ENCODE measurements at places on chromosomes 4 and X.

DNA sequence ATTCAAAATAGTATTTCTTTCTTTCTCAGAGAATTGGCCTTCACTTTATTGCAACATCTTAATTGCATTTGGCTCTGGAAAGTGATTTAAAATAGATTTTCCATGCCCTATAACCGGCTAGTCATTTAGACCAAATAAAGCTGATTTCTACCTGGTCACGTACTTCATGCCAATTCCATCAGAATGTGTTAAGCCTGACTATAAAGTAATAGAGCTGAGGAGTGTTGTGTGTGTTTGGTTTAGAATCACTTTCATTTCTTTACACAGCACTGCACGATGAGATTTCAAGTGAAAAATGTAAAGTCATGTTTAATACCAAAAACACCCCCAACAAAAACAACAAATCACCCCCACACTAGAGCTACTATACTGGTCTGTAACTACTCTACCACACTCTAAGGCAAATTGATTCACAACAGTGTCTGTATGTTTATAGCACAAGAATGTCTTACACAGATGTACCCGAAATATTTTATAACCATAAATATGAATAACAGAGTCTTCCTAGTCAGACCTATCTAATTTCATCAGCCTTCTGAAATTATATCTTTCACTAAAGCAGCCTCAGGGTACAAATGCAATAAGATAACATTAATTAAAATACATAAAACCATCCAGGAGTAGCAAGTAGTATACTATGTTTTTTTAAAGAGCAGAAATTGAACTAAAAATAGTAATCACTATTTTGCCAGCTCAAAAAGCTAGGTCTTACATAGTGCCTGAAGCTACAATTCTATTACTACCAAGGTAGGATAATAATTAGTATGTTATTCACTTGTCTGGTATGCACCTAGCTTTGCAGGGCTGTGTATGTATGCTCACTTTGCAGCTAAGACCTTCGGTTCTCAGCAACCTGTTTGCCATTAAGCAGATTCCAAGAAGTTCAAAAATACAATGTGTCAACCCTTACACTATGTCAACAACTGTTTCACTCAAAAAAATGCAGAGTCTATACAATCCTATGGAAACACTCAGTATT, 28.4 kb downstream of the APBB2 start:
- DNase-seq = no peak

DNA sequence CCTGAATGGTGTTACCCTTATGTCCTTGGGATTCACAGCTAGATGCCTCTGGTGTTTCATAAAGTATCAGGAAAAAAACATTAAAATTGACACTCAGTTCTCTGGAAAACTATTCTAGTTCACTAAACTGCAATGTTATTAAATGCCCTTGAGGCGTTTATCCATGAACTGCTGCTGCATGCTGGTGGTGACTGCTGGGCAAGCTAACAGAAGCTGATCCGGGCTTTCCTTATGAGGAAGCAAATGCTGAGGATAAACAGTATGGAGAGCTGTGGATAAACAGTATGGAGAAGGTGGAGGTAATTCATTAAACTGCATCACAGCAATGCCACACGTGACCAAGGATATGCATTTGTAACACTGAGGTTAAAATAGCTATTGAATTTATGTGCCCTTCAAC, 227.0 kb downstream of the NR3C2 start:
- no peak for DNase-seq

DNA sequence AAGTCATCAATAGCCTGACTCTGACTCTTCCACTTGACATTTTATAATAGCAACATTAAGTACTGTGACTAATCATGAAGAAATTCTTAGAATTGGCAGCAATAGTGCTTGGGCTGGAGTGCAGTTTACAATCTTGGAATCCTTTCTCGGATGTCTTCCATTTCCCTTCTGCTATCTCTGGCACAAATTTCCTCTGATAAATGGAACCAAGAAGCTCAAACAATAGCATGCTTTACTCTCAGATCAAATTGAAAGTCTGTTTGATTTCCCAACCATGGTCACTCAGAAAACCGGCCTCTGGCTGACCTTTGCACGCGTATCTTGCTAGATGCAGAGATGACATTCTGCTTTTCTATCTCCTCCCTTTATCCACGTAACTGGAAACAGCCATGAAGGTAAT, 99.0 kb upstream of the SPANXC start:
- DNase-seq = no peak

DNA sequence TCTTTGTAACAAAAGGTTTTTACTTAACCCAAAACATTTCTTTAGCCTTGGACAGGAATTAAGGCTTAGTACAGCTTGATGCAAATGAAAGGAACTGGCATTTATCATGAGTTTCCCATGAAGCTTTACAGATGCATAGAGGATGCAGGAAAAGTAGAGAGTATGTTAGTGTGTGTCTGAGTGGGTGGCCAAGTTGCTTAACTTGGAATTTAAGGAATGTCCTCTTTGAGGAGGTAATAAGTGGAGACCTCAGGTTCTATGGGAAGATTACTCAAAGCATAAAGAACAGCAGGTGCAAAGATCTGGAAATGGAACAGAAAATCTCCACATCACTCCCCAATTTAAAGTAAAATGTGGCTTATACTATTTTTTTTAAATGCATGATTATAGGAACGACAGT, 457.9 kb downstream of the KCNIP4 start:
- no peak for DNase-seq

GRCh38 chrX:135087867-135088266, 32.5 kb downstream of the ETDB start:
- DNase-seq = no peak

- DNase-seq = no peak
Observed at GRCh38 chr4:73883306-73883705, 14.1 kb downstream of the CXCL1 start.

DNA sequence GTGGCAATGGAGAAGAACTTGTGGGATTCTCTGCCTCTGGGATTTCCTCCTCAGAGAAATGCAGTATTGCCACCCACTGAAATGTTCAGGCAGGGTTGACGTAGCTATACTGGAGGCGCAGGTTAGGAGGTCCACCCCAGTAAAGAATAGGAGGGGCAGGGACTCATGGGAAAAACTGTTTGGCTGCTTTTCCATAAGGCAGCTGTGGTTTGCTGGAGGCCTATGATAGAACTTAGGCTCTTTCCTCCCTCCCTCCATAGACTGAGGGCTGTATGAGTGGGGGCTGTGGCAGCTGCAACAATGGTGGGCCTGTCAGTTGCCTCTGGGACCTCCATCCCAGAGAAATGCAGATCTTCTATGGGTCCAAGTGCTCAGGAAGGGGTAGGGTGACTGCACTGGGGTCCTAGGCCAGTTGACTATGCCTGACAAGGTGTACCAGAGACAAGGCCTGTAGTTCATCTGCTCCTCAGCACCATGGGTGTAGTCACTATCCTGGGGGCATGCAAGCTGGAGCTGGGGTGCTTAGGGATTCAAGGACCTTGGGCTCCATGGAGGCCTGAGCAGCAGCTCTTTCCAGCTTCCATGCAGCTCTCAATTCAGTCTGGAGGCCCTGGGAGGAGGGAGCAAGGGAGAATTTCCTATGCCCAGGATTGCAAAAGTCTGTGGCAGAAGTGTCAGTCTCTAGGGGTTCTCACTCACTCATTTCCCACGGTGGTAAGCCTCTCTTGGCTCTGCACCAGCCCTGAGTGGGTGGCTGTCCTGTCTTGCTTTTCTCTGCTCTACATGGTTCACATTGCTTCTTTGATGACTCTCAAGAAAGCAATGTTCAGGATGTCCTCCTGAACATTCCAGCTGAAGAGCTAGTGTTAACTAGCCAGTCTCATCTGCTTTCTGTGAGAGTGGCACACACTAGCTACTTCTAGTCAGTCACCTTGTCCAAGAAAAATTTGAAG, 353.0 kb downstream of the IDS start:
- no peak for DNase-seq

- DNase-seq = no peak
Observed at GRCh38 chr4:45992728-45993127, 131.1 kb downstream of the GABRG1 start.

DNA sequence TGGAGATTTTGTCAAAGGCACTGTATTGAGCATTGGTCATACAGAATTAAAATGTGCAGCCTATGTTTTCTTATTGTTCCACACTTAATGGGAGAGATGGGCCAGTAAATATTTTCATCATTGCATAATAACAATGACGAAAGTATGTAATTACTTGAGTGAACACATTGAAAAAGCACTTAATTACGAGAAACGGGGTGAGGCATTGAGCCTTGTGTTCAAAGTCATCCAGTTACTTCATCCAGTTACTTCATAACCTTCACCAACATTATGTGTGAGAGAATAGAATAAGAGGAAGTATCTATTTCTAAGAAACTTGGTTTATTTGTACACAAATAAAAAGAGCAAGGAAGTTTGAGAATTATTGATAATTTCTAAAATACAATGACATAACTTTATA, 1427.0 kb downstream of the ADGRL3 start:
- DNase-seq = no peak

DNA sequence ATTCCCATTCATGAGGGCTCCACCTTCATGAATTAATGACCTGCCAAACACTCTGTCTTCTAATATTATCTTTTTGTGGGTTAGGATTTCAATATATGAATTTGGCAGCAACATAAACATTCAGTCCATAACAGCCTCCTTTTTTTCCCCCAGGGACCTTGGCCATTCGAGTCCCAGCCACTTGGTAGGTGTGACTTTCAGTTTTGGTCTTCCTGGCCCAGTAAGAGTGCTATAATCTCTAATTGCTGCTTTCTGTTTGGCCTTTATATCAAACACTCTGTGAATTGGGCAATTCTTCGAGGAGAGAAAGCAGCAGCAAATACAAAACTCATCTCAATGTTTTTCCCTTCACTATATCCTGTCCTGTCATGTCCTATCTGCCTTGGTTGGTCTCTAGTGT, 12.4 kb upstream of the RADX start:
- no peak for DNase-seq

DNA sequence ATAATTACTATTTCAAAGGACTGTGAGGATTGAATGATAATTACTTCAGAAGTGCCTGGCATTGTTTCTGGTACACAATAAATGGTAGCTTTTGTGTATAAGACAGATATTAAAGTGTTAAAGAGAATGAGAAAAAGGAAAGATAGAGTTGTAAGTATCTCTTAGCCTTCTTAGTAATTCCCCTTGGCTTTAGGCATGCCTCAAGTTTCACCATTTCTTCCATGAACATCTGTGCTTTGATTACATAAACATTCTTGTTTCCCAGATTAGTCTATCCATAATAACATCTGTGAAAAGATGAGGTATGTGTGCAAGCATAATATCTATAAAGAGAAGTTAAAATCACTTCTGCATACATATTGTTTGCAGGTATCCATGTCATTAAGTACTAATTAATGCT, 230.9 kb upstream of the TEX13A start:
- no peak for DNase-seq

Data from naive thymus-derived CD8-positive, alpha-beta T cell (primary cell).